WTC11 (cell line): ENCODE measurements at places on chromosomes 5 and 9.

DNA sequence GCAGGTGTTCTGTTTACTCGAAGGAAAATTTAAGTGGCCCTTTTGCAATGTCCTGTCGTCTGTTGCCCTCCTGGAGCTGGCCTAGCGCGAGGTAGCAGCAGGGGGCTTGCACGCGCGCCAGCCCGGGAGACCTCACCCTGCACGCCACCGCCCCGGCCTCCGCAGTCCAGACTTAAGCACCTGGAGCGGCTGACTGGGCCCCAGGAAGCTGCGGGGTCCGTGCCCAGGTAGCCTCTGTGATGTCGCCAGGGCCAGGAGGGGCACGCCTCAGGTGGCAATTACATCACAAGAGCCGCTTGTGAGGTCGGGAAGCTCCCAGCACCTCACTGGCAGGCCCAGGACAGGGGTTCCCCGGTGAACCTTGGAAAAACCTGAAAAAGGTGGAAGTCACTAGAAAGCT, at the start of gene SAXO1:
SAXO1 (minus strand) TSS at position 195 of the 400 bp plus-strand sequence. CDS start 301 bp downstream, outside the sequence.
- DNase-seq: no peak

DNA sequence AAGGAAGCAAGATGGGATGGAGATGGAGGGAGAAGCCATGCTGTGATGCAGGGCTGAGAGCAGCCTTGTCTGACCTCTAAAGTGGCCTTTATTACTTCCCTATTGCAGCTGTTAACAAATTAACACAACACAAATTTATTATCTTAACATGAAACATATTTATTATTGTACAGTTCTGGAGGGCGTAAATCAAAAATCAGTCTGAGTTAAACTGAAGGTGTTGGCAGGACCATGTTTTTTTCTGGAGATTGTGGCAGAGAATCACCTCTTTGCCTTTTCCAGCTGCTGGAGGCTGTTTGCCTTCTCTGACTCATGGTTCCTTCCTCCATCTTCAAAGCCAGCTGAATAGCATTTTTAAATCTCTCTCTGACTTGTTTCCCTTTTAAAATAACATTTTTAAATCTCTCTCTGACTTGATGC, 7.2 kb upstream of the MCC start:
- DNase-seq: no peak

DNA sequence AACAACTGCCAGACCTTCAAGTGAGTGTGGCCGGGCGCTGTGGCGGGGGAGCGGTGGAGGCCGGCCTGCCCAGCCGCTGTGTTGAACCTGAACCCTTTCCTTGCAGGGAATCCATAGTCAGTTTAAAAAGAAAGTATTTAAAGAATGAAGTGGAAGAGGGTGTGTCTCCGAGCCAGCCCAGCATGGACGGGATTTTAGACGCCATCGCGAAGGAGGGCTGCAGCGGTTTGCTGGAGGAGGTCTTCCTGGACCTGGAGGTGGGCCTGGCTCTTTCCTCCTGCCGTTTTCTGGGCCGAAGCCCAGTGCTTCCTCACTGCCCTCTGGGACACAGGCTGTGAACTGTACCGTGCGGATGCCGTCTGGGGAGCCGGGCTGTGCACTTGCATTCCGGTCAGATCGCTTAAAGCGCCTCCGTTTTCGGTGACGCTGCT, 19.1 kb downstream of the EXOC3 start:
- peak; percentile 10 for DNase-seq

GRCh38 chr9:133894377-133895321, 97.5 kb downstream of the VAV2 start:
- DNase-seq: no peak

- no peak for DNase-seq
Observed at GRCh38 chr5:180381428-180381827, 28.3 kb upstream of the GFPT2 start.
